ENCODE measurements at places on chromosomes 2 and 18.

- no peak for DNase-seq
Observed at GRCh38 chr2:230444832-230445231, 28.8 kb downstream of the SP100 start.

DNA sequence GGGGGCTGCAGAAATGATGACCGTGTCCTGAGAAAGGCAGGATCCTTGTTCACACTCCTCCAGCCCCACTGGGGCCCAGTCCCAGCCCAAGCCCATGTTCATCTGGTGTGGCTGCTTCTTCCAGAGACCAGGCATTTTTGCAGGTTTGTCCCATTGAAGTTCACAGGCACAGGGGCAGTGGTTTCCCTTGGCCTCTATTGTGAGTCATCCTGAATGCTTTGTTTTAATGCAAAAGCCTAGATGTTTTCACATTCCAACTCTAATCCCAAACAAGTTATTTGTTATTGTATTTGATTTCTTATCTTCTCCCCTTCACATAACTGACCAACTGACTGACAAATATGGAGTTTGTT lies 426.4 kb upstream of the ID2 start:
- DNase-seq: no peak

- DNase-seq: no peak
Observed at GRCh38 chr2:241548451-241548835, 10.1 kb upstream of the BOK start.

- DNase-seq: no peak
Observed at GRCh38 chr2:200376513-200377354, 70.2 kb downstream of the SPATS2L start.

- DNase-seq: no peak
Observed at GRCh38 chr2:77999376-77999775, 477.2 kb upstream of the LRRTM4 start.

DNA sequence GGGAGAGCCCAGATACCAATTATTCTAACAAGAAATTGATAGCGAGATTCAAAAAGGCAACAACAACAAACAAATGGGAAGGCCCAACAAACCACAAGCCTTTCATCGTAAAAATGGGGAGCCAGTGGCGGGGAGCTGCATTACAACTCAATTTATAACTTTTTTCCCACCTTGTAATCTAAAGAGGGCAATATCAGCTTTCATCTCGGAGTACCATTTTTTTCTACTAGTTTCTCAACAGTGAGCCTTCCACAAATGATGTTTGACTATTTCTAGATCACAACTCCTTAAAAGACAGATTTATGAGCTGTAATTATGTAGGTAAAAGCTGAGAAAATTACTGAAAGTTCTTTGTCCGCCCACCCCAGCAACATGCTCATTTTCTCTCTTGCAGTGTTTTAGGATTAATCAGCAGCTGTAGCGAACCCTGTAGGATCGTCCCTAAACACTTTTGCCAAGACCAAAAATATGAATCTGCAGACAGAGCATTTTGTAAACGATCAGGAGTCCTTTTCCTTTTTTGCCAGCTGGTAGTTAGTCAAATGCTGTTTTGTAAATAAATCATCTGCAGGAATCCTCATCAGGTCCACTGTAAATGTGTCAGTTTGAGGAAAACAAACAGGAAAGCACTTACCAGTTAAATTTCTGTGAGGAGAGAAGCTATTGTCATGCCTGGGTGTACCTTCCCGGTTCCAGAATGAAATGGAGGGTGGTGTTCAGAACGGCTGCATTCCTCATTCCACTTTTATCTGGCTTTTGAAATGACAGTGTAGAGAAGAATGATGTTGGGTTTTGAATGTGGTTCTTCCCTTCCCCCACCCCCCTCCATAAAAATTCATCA lies 53.2 kb downstream of the EEF1B2 start:
- DNase-seq: no peak

- no peak for DNase-seq
Observed at GRCh38 chr18:29512203-29512602, 1335.3 kb upstream of the CDH2 start.

- no peak for DNase-seq
Observed at GRCh38 chr2:66686755-66687154, 251.8 kb downstream of the MEIS1 start.

DNA sequence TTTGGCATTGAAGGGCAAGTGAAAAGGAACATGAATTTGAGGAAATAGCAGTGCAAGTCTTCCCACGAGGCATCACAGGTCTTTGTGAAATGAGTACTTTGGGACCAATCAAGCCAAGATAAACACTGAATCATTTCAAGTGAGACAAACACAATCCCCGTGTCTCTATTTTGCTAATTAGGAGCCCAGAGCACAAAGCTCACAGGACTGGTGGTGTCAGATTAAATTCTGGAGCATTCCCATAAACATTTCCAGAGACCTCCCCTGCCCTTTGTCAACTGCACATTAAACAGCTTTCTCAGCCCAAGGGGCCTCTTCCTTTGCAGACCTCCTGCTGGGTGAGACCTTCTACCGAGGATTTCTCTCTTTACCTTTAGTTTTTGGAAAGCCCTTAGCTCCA lies 50.7 kb downstream of the DAPL1 start:
- no peak for DNase-seq

- no peak for DNase-seq
Observed at GRCh38 chr18:6650747-6651146, 78.8 kb upstream of the ARHGAP28 start.

DNA sequence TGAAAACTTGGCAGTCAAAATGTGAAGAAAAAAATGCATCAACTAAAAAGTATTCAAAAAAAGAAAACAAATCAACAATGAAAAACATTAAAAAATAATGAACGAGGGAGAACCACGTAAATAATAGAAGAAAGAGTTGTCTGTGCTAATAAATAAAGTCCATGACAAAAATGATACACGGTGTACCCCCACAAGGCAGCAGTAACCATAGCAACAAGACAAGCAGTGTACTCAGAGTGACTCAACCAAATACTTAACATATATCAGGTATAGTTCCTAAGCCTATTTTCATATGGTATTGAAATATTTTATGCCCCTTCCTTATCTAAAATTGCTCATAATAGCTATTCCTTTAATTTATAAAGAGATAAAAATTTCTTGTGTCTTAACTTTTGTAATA lies 162.3 kb upstream of the TMEM200C start:
- no peak for DNase-seq

- peak; percentile 1 for DNase-seq
Observed at GRCh38 chr2:197113275-197113711, 186.8 kb upstream of the PGAP1 start.

DNA sequence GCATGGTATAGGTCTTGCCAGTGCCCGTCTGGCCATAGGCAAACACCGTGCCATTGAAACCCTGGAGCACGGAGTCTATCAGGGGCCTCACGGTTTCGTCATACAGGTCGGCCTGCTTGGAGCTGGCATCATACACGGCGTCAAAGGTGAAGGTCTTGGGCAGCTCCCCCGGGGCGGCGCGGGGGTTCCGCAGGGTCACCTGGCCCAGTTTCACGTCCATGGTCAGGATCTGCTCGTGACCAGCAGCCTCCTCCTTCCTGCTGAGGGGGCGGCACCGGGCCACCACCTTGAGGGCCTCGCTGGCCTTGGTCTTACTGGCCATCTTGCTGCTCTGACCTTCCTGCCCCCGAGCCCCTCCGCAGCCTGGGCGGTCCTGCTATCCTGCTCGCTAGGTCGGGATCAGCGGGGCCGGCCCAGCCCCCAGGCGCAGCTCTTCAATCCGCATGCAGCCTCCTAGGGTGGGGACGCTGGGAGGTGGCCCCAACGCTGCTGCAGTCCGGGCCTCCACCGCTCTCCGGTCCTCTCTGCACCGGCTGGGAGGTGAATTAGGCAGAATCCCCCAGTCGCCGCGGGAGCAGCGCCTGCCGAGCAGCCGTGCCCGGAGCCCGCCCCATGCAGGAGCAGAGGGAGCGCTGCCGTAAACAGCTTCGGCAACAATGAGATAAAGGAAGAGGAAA lies 563 bp downstream of the KIF3C start:
- DNase-seq: no peak

DNA sequence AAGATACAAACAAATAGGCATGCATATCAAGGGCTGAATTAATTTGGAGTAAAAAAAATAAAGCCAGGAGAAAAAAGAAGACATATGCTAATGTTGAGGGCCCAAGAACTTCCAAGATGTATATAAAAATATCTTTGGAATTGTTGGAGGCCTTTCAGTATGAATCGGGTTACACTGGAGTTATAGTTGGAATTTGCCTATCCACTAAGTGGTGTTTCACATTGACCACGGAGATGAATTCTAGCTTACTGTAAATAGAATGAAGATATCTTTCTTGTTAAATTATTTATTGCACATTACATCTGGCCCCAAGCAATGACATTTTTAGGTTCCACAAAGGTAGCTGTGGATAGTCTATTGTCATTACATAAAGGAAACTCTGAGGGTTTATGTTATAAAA lies 38.5 kb upstream of the TRIB2 start:
- no peak for DNase-seq

DNA sequence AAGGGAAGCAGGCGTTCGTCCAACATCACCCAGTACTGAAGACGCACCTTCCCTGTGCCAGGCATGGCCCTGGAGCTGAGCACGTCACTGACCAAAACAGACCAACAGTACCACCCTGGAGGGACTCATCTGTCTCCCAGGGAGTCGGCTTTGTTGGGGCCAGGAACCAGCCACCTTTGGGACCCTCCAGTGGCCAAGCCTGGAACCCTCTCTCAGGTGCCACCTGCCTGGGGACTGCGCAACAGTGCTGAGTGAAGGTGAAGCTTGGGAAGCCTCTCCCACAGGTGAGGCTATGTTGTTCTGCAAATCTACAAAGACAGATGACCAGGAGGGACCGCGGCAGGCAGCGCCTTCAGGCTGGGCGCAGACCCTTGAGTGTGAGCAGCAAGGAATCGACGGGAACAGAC lies 91.4 kb upstream of the OTOS start:
- DNase-seq: no peak

DNA sequence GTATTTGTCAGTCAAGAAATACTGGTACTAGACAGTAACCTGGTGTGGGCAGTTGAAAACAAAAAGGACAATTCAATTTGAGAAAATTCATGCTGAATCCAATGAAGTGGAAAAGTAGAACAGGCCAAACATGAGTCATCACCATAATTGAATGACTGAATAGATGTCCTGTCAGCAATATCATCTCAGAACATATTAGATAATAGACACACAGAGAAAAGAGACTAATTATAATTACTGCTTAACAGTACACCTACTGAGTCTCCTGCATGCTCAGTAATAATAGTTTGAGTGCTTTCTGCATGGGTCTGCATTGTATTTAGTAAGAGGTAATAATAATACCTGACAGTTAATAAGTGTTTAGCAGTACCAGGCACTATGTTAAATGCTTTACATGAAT lies 138.6 kb upstream of the ZC3H15 start:
- DNase-seq: peak; percentile 26

DNA sequence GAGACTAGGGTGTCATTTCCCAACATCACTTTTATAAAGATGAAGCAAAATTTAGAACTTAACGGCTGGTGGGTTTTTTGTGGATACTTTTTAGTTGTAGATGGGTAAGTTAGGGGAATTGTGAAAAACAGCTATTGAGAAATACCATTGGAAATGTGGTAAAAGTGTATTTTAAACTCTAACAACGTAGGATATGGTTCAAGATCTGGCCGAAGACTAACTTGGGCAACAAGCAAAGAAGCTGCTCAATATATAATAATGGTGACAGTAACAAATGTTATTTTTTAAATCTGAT lies 1.6 kb downstream of the DNAH7 start:
- DNase-seq: no peak

DNA sequence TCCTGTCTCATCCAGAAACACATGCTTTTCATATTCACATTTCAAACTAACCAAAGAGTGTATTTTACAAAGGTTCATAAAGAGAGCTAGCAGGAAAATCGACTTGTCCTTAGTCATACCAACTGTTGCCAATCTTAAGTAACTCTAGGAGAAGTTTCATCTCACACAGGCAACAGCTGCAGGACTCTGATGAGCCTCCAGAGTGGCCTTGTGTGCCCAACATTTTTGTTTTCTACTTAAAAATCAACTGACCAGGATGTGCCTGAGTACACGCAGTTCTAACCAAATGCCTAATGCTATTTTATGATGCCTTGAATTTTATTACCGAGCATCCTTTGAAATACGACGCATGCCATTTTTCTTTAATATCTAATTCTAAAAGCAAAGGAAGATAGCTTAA lies 595.9 kb upstream of the LRRTM4 start:
- DNase-seq: no peak

DNA sequence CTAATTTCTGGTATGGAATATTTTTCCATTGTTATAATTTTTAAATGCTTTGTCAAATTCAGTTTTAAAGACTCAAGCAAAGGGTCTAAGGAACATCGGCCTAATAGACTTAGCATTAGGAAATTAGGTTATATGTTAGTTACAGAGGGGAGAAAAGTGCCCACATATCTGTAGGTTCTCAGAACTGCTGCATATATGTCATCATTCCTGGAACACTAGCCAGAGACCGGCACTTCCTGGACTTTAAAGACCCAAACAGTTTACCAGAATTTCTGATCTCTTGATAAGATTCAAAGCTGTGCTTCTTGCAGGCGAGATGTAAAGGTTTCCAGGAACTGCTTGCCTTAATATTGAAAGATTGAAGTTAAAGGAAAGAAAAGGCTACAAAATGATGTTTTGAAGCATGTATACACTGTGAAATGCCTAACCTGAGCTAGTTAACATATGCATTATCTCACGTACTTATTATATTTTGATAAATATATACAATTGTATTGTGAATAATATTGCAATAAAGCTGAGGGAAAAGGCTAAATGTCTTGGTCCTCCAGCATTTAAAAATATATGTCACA lies 993.6 kb downstream of the LRP1B start:
- no peak for DNase-seq

- DNase-seq: no peak
Observed at GRCh38 chr2:105409717-105410116, 10.9 kb upstream of the FHL2 start.

DNA sequence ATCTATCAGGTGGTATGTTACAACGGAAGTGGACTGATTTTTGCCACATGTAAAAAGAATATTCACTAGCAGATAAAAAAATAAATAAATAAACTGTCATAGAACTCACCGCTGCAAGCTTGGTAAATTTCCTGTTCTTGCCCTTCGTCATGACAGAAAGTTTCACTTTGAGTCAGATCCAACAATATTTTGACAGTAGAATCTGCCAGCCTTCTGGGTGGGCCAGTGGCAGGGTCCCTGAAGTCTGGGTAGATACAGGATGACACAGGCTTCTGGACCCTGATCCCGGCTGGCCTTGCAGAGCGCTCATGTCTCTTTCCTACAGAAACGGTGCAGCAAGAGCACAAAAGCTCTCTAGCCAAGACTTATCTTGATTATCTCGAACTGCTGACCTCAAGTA lies 97.8 kb upstream of the PMAIP1 start:
- DNase-seq: no peak

DNA sequence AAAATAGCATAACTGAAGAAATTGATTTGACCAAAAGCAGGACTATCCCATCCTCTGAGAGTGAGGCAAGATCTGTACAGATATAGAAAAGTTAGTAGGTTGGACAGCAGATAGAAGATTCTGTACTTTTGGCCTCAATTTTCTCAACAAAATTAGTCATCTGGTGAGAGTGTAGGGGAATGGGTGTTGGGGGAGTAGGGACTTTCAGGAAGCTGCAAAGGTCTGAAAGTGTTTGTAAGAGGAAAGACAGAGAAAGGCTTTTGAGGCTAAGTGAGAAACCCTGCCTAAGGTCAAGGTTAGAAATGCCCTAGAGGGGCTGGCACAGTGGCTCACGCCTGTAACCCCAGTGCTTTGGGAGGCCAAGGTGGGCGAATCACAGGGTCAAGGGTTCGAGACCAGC lies 40.3 kb downstream of the DAPL1 start:
- no peak for DNase-seq
